ENCODE measurements at places on chromosomes 12 and 14. TPM values are rescaled to one million over a fixed set of nuclear protein-coding genes. Genes with fewer than 3 reads are reported as not detected.

Gene HELB
- 3.2 TPM for total RNA-seq

Gene AHNAK2
- 31.8 TPM for total RNA-seq

Gene FAM90A1
- not detected for total RNA-seq

Gene CBLN3
- total RNA-seq, result 3.5 TPM

Gene SSTR1
- total RNA-seq, result under 0.01 TPM

Gene LMNTD1
- total RNA-seq, result not detected

Gene INHBC
- not detected for total RNA-seq

Gene CD69
- not detected for total RNA-seq

Gene GNG2
- total RNA-seq, result 7.4 TPM

Gene ANO2
- under 0.01 TPM for total RNA-seq

Gene NPAS3
- 0.72 TPM for total RNA-seq

Gene LRRK2
- 5.1 TPM for total RNA-seq

Gene LARP4
- 37.6 TPM for total RNA-seq

Gene PDZRN4
- total RNA-seq, result not detected

Gene MANSC1
- 4.7 TPM for total RNA-seq

Gene MGP
- 16.8 TPM for total RNA-seq

Gene RNF41
- 155 TPM for total RNA-seq

Gene CPM
- 1.8 TPM for total RNA-seq

Gene RND1
- total RNA-seq, result 0.29 TPM

Gene P2RX7
- 4.0 TPM for total RNA-seq

Gene TTC9
- total RNA-seq, result 0.29 TPM

Gene SLC25A21
- 0.29 TPM for total RNA-seq

Gene KRT72
- total RNA-seq, result not detected

Gene PAH
- not detected for total RNA-seq

Gene SLC15A4
- 52.5 TPM for total RNA-seq

Gene SLC38A4
- 1.2 TPM for total RNA-seq

Gene CHGA
- total RNA-seq, result not detected

Gene DHRS2
- total RNA-seq, result 0.29 TPM

Gene GLI1
- 0.29 TPM for total RNA-seq

Gene TMEM229B
- 5.8 TPM for total RNA-seq

Data from osteoblast (primary cell).